Fibroblast of skin of left biceps (primary cell): ENCODE measurements at places on chromosomes 12 and 14.

DNA sequence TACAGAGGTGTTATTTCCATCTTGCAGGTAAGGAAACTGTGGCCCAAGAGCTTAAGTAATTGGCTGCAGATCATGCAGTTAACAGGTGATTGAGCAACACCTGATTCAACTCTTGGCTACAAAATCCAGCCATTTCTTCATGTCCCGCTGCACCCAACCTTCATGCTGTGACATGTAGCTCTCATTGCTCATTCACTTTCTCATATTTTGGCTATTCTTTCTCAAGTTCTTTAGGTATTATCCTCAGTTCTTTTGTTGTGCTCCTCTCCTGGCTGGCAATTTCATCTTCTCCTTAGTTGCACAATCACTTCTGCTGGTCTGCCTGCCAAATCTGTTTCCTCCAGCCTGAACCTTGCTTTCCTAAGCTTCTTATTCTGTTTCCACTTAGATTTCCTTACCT lies 300.8 kb downstream of the SSPN start:
- no peak for DNase-seq

DNA sequence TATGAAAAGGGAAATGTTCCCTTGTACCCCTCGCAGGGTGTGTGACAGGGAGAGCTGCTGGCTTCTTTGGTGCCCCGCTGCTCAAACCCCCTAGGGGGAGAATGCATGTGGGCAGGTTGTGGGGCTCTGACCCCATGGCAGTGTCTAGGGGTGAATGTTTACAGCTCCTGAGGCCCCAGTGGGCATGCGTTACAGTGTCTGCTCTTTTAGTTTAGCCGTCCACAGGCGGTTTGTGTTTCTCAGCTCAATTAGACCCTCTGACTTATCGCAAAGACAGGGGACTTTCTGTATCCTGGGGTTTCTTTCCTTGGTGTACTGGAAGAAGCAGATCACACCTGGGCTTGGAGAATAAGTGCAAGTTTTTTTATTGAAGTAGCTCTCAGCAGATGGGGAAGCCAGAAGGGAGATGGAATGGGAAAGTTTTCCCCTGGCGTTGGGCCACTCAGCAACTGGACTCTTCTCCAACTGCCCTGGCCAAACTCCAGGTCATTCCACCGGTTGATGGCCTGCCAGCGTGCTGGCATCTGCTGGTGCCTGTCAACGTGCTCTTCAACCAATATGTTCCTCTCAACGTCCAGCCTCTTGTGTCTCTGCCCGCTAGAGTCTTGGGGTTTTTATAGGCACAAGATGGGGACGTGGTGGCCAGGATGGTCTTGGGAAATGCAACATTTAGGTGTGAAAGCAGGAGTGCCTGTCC lies 720.9 kb downstream of the FSCB start:
- DNase-seq = no peak

GRCh38 chr14:61701946-61702345 lies 6.6 kb downstream of the HIF1A start:
- DNase-seq = no peak

DNA sequence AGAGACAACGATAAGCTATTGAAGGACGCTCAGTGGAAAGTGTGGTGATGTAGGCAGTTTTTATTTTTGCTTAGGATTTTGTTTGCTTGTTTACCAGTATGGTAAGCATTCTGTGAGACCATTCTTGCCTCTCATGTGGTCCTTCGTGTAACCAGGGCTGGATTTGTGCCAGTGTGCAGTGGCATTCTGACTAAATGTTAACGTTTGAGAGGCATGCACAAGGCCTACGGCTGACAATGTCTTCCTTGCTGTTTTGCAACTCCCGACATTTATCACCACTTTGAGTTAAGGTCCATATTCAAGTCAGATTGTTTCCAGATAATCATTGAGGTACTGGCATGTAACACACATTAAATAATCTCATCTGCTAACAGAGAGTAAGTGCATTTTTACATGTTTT lies 102.3 kb upstream of the BCAT1 start:
- no peak for DNase-seq

DNA sequence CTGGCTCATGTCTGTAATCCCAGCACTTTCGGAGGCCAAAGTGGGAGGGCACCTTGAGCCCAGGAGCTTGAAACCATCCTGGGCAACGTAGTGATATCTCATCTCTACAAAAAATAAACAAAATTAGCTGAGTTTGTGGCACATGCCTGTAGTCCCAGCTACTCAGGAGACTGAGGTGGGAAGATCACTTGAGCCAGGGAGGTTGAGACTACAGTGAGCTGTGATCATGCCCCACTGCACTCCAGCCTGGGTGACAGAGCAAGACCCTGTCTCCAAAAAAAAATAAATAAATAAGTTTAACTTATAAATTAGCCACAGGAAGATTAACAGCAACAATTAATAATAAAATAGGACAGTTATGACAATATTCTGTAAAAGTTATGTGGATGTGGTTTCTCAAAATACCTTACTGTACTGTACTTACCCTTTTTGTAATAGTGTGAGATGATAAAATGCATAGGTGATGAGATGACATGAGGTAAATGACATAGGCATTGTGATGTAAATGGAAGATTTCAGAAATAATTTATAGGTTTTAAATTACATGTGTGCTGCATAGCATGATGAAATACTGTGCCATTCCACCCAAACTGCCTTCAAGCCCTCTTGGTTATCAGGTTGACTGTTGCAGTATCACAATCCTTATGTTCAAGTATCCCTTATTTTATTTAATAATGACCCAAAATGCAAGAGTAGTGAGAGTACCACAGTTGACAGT lies 22.0 kb downstream of the USP15 start:
- no peak for DNase-seq

DNA sequence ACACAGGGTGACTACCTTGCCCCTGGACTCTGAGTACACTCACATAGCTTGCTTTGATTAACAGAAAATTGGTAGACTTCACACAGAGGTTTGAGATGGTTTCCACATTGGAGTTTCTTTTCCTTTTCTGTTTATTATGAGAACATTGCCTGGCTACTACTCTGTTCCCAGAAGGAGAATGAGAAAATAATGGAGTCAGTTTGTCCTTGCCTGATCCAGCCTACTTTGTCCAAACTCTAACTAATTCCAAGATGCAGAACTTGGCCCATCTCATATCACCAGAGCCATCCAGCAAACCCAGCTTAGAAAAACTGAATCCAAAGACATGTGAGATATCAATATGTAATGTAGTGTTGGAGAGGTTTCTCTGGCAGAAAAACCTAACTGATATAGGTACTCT lies 20.4 kb downstream of the TAS2R50 start:
- no peak for DNase-seq

GRCh38 chr12:95282266-95282665 lies 64.7 kb downstream of the VEZT start:
- DNase-seq = no peak

DNA sequence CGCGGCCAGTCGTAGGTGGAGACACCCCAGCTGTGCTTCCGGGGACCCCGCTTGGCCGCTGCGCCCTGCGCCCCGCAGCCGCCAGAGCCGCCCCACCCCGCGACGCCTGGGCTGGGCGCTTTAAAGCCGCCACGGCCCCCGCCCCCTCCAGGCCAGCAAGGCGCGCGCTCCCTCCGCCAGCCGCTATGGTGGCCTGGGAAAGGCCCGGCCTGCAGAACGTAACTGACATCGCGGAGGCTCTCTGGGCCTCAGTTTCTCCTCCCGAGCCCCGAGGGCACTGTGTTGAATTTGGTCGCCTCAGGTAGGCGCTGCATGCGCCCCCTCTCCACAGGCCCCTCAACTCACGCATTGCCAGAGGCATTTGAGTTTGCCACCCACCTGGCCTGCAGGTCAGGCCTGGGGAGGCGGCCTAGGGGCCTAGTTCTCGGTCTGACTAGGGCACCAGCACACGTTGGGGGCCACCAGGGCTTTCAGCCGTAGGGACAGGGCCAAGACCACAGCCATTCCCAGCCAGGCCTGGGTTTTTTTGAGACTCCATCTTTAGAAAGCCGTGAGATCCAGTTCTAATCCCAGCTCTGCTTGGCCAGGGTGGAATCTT lies at the start of gene NGB:
TSS of gene NGB (minus strand) at position 94 of the 598 bp plus-strand sequence. CDS start 269 bp downstream, outside the sequence.
- no peak for DNase-seq

- no peak for DNase-seq
These were observed 440.0 kb downstream of the SLC16A7 start for GRCh38 chr12:60035835-60036234.

DNA sequence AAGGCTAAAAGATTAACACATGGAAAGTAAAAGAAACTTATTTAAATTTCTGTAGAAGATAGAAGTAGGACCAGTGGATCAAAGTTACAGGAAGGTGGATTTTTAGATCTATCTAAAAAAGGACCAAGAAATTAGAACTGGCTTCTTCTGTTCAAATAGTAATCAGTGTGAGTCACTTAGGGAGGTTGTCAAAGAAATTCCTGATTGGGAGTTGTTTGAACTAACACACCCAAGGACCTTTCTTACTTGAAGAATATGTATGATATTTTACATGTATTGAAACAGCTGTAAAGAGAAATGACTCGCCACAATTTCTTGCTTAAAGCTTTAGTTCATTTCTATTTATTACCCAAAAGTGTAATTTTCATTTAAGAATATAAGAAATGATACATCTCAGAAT lies 256.9 kb downstream of the RAD51B start:
- DNase-seq = no peak

GRCh38 chr14:99806836-99807235 lies 13.6 kb downstream of the EML1 start:
- DNase-seq = no peak

DNA sequence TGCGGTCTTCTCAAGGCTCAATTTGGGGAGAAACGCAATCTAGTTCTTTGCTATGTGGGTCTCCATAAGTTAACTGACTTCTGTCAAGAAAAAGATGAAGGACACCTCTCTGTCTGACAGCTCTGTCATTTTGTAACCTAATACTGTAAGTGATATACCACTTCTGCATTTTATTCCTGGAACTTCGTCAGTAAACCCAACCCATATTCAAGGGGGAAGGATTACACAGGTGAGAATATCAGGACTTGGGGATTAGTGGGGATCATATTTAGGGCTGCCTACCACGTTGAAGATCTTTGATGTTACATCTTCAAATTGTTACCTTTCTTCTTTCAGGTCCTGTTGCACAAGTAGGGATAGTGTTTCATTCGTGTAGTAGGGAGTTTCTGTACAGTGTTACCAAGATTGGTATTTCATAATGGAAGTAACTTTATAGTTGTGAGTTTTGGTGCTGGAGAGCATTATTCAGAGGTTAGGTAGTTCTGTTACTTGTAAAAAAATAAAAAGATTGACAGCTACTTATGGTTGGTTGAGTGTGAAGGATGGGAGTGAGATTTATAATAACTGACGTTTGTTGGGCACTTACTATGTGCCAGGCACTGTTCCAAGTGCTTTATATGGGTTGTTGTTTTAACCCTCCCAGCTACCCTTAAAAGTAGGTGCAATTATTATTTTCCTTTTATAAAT lies 1.6 kb downstream of the TMEM260 start:
- no peak for DNase-seq

- peak; percentile 45 for DNase-seq
These were observed 19.4 kb downstream of the BDKRB1 start for GRCh38 chr14:96275177-96276112.

DNA sequence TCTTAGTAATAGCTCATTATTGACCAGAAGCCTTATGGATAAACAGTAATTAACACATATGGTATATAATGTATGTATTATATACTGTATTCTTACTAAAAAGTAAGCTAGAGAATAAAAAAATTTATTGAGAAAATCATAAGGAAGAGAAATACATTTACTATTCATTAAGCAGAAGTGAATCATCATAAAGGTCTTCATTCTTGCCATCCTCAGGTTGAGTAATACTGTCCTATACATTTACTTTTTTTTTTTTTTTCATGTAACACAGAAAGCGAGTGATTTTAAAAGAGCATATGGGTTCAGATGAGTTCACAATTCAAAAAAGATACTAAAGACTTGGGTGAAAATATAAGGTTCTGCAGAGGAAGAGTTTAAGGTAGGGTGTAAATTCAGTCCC lies 152.5 kb downstream of the TGFB3 start:
- no peak for DNase-seq

DNA sequence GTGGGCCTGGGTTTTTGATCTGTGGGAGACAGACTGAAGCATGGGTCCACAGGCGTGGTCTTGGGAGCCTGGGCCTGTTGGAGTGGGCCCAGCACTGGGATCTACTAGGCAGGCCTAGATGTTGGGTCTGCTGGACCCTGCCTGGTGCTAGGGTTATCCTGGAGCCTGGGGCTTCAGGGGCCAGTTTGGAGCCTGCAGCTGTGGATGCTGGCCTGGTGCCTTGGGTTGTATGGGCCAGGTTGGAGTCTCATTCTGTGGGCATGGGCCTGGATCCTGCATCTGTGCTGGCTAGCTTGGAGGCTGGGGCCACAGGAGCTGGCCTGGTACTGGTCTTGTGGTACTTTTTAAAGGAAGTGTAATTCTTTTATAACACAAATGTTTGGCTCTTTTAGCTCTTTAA lies 68.0 kb downstream of the GPHN start:
- DNase-seq = no peak

DNA sequence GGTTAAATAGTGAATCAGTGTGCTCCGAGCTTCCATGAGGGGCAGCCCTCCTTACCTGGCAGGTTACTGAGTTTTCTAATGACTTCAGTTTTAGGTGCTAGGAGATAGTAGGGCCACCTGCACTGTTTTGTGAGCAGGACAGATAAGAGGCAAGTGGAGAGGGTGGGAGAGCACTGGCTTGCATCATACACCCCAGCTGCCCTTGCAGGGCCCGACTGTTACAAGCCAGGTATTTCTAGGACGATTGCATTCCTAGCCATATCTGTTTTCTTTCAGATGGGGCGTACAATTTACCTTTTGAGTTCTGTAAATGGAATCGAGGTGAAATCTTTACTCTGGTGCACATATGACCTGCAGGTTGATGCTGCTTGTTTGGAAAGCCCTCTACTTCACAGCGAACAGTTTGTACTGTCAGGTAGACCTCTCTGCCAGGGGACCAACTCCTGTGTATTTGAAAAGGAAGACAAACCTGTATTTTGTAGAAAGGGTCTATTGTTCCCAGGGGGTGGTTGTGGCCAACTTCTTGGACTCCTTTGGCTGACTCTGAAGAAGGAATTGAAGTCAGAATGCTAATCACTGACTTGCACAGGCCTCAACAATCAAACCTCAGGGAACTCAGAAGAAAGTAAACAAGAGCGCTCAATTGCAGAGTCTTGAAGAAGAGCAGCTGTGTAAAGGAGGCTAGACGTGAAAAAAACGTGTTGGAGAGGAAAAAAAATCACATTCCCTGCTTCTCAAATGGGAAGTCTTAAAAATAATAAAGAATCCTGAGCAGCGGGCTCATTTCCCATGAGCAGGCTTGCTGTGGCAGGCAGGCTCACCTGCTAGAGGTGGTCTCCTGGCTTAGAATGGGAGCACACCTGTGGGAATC lies 57.3 kb downstream of the ETV6 start:
- DNase-seq = no peak

GRCh38 chr12:25811656-25812126 lies 146.8 kb upstream of the RASSF8 start:
- no peak for DNase-seq
